ENCODE measurements at places on chromosomes 3 and 15.

DNA sequence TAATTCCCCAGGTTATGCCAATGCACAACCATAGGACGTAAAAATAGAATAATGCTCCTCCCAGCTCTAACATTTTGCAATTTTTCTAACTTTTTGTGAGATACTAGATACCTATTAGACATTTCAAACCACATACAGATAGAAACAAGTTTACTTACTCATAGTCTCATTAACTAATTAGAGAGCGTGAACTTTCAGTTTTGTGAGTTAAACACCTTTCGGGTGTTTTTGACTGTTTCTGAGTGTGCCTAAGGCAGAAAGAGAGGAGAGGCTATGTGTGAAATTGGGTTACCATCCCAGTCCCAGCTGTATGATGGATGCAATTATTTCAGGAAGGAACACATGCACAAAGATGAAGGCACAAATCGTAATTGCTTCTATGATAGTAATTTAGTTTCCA, 300.4 kb upstream of the POU1F1 start:
- no peak for DNase-seq

DNA sequence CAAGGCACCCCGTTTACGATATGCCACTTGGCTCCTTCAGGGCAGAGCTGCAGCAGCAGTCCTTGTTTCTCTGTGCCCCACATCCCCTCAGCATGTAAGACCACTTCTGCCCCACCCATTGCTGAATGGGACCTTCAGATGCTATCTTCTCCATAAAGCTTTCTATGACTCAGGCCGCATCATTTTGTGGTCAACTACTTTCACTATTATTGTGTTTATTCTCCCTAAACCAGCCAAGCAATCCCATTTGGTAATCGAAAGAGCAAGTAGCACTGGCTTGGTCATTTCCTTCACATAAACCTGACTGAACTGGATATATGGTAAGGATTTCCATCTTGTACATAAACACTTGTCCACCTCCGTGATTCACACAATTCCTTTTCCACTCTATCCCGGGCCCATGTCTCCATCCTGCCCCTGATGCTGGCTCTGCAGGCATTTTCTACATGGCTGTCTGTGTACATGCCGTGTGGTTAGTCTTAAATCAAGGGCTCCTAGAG, 25.7 kb downstream of the LIPC start:
- DNase-seq: no peak

- DNase-seq: no peak
Measured at GRCh38 chr15:20340331-20340811, 201.2 kb downstream of the GOLGA6L6 start.

DNA sequence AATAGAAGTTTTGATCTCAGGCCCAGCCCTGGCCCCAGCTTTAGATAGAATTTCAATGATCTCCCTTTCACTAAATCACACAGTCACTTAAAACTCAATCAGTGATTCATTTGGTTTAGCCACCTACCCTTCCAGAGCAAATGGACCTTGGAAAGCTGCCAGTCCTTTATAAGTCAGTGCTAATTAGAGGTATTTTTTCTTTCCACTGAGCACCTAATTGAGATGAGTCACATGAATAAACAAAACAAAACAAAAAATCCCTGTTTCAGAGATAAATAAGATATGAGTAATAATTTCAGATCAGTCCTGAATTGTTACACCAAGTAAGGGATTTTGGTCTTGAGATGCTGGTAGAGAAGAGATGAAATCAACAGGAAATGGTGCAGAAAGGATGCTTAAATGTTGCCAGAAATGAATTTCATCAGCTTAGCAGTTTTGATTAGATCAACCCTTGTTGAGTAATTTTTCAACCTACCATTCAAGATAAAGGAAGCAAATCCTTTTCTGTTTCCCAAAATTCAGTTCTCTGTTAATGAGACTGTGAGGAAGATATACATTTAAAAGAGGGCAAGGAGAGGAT, 352.0 kb upstream of the COL8A1 start:
- no peak for DNase-seq

GRCh38 chr15:73964736-73965093, 27.4 kb downstream of the STOML1 start:
- DNase-seq: peak; percentile 65

DNA sequence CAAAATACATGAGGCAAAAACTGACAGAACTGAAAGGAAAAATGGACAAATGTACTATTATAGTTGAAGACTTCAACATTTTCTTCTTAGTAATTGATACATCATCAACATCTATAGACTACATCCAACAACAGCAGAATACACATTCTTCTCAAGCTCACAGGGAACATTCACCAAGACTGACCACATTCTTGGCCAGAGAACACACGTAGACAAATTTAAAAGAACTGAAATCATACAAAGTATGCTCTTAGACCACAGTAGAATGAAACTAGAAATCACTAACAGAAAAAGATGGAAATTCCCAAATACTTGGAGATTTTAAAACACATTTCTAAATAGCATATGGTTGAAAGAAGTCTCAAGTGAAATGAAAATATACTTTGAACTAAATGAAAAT, 55.1 kb upstream of the NSMCE3 start:
- no peak for DNase-seq

- DNase-seq: no peak
Measured at GRCh38 chr3:151169262-151169947, 33.6 kb downstream of the GPR171 start.

DNA sequence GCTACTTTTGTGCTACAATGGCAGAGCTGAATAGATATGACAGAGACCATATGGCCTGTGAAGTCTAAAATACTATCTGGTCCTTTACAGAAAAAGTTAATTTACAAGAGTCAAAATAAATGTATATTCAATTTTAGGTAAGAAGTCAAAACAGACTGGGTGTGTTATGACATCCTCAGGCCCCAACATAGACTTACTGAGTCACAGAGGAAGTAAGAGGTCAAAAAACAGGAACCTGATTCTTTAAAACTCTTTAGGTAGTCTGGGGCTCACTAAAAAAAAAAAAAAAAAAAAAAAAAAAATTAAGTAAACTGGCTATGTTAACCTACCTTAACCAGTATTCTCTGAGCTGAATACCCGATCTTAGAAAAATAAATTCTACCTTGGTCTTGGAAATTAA, 13.1 kb downstream of the DNAAF4 start:
- no peak for DNase-seq

DNA sequence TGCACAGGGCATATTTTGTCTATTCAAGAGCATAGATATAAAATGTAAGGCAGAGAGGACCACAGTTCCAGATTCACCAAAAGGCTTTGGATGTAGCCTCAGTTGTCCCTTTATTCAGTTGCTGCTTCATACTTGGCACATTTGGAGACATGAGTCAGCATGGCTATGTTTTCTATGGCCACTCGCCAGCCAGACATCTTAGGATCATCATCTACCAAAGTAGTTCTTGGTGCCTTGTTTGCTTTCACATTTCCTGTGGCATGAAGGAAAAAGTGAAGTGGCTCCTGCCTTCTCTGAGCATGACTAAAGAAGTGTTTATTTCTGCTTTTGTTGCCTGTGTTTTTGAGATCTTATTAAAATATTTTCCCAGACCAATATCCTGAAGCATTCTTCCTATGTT, 7.2 kb downstream of the SUSD5 start:
- DNase-seq: no peak

DNA sequence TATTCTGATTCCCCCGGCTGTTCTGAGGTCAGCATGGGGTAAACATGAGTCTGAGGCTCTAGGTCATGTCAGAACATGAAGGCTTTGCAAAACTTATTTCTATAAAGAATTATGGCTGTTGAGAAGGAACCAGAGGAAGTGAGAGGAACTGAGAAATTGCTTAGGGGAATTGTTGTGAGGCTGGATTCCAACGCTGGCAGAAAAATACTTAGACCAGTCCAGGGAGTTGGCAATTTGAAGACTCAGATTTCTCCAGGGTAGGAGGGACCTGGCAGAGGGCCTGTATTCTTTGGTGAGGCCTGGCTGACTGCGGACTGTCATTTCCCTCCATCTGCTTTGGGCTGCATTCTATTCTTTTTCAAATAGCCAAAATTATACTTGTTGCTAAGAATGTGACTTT, 155.5 kb downstream of the PLD1 start:
- DNase-seq: no peak

DNA sequence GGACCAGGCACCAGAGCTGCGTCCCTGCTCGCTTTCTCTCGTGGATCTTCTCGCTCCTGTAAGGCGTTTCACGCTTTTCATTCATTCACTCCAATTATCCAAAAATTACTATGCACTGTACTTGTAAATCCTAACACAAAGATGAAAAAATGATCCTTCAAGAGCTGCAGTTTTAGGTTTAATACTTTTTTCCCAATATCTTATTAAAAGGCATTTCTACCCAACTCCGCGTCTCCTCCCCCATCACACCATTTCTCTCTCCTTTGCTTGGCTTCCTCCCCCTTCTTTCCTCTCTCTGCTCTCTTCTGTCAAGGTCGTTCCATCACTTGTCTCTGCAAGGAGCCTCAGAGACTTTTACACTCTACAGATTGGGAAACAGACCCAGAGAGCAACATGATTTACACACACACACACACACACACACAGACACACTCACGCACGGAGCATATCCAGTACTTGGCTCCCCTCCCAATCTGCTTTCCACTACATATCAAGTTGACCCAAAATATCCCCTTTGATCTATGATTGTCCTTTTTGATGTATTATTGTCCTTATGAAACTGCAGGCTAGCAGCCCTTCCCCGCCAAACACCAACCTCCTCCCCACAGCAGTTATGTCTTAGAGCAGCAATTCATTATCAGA, 479 bp upstream of the CLDN1 start:
- no peak for DNase-seq

- DNase-seq: no peak
Measured at GRCh38 chr3:52481819-52482521, 13.2 kb upstream of the STAB1 start.

- no peak for DNase-seq
Measured at GRCh38 chr3:52873433-52874159, 23.8 kb downstream of the STIMATE start.

DNA sequence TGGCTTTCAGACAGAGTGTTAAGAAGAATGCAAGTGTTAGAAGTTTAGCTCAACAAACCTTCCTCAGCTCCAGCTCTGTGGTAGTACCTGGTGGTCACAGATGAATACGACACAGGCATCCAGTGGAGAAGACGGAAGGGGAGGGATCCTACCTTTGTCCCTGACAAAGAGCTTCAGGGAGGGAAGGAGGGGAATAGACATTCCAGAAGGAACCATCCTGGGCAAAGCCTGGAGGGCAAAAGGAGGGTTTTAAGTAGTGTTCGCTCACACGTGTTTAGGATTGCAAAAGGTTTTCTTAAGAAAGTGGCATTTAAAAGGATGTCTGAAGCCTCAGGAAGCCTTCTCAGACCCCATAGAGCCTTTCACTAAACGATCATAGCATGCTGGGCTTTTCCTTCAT, 2.8 kb downstream of the CHCHD4 start:
- no peak for DNase-seq

DNA sequence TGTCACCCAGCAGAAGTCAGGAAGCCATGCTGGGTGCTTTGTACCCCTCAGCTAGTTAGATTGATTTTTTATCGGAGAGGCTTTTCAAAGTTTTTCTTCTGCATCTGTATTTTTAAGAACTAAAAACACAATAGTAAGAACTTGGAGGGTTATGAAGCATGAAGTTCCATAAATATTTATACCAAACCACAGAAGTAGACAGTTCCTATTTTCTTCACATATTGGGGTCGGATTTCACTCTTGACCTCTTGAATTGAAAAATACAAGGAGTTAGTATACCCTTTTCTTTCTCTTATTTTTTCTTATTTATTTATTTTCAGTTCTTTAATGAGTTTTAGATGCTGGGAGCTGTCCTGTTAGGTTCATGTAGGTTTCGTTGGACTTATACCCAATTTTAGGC, 35.1 kb downstream of the SLC25A26 start:
- no peak for DNase-seq

- peak; percentile 47 for DNase-seq
Measured at GRCh38 chr15:39580117-39580484, 778 bp upstream of the THBS1 start.

GRCh38 chr15:48266024-48266689, 60.1 kb downstream of the SLC12A1 start:
- DNase-seq: no peak

- no peak for DNase-seq
Measured at GRCh38 chr3:14434126-14434497, 31.7 kb downstream of the SLC6A6 start.

DNA sequence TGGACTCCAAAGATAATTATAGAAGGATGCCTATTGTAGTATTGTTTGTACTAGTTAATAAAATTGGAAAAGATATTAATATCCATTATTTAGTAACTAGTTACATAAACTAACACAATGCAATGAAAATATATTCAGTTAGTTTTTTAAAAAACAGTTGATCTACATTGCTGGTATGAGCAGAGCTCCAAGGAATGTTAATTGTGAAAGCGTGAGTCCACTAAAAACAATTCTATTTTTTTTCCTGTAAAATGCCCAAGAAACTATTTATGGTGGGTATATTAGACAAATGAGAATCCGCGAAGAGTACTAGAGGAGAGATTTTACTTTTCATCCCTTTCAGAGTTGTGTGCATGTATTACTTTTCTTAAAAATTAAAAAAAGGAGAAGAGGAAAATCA, 104.3 kb downstream of the MCTP2 start:
- no peak for DNase-seq
